ENCODE measurements at places on chromosomes 7 and 10.

DNA sequence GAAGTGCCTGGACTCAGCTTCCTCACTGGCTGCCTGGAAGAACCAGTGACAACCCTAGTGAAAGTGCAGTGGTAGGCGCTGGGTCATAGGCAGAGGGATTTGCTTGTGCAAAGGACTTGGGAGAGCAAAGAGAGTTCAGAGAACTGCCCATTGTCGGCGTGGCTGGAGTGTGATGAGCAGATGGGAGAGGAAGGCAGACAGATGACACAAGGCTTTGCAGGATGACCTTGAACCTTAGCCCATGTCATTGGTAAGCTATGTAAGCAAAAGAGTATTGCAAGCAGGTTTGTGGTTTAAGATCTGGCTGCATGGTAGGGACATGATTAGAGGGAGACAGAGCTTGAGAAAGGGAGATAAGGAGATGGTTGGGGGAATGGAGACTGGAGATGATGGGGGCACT lies 35.3 kb upstream of the NOBOX start:
- no peak for DNase-seq

- no peak for DNase-seq
Observed at GRCh38 chr7:100057006-100057405, 7.4 kb downstream of the ZSCAN21 start.

DNA sequence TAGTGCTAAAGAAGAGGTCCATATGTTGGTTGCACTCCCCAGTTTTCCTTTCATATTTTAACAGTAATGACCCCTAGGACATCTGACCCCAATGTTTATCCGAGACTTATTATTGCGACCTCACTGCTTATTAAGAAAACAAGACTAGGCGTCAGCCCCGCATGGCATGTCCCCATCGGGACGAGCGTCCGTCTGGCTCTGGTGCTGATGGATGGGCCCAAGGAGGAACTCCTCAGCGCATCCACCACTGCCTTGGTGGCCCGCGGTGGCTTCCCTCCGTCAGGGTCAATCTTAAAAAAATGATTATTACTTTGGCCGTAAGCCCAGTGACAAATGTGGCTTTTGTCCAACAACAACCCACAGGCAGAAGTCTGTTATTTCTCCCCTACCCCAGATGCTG lies 40.1 kb upstream of the CXCL12 start:
- DNase-seq, result no peak

GRCh38 chr10:17851611-17852010 lies 42.5 kb downstream of the MRC1 start:
- peak; percentile 4 for DNase-seq

DNA sequence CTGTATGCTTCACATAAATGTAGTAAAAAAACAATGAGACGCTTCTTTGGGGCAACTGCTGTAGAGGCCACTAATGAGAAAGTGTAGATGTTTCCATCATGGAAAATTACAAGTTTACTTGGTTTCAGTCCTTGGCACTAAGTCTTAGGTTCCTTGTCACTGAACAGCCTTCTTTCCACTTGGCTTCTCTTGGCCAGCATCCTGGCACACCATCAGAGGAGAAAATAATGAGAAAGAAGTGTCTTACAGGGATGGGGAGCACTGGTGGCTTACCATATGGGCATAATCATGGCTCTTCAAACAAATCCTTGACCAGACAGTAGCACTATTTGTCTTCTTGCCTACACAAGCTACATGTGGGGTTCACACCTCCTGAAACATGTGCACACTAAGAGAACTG lies 22.5 kb upstream of the SH3PXD2A start:
- no peak for DNase-seq

DNA sequence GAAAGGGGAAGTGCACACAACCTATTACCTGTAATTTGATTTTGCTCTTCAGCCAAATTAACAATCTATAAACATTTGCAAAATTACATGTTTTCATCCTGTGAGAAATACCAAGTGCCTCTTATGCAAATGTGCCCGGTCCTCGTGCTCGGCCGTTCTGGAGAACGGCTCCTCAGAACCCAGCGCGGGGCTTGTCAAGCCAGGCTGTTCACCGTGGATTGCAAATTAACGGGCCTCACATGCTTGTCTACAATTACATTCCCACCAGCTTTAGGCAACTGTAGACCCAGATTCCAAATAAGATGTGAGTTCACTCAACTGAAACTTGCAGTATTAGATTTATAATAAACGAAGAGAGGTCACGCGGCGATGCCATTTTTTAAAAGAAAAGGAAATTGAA lies 8.8 kb downstream of the FOXL3 start:
- DNase-seq, result no peak

DNA sequence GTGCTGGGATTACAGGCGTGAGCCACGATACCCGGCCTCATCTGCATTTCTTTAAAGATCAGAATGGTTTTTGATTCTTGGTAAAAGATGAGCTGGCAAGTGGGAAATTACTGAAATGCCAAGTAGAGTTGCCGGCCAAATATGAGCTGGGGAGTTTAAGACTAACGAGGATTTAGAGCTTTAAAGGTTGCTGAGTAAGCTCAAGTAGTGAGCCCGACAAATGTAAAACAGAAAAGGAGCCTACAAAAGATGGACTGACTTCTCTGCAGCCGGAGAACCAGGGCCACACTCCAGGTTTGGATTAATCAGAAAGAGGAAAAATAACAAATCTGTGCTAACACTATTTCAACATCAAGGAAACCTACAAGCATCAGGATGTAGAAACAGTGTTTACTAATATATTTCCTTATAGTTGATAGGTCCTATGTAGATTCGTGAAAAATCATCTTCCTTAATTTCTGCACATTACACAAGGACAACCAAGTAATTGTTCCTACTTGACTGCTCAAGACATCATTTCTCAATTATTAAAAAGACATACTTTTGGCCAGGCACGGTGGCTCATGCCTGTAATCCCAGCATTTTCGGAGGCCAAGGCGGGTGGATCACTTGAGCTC lies 49.6 kb downstream of the MPP7 start:
- no peak for DNase-seq

DNA sequence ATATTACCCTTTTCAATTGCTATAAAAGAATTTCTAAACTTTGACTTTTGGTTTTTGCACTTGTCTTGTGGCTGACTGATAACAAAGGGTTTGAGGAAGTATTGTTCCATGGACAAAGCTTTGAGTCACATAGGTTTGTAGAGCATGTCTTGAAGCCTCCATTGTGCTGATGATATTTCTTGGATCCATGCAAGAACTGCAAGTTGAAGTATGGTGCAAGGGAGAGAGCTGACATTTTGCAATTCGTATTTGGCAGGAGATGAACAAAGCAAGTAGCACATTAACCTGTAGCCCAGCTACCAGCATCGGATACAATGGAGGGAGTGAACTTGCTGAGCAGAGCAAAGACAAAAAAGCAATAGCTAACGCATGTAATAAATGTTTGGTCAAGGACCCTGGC lies 23.4 kb downstream of the MGAM2 start:
- DNase-seq, result no peak

GRCh38 chr10:129165076-129165720 lies 301.8 kb upstream of the MGMT start:
- DNase-seq, result no peak

- DNase-seq, result peak; percentile 26
Observed at GRCh38 chr7:17769918-17770317, 170.4 kb downstream of the SNX13 start.

GRCh38 chr10:98316170-98316569 lies 48.2 kb upstream of the LOXL4 start:
- no peak for DNase-seq

DNA sequence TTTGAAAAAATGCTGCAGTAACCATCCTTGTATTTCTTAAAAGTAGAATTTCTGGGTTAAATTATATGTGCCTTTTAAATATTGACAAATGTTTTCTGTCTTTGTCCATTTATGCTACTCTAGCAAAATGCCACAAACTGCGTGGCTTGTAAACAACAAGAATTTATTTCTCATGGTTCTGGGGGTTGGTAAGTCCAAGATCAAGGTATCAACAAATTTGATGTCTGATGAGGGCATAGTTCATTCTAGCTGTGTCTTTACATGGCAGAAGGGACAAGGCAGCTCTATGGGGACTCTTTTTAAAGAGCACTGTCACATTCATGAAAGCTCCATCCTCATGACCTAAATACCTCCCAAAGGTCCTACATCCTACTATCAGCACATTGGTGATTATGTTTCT lies 27.7 kb downstream of the ZNF277 start:
- no peak for DNase-seq

DNA sequence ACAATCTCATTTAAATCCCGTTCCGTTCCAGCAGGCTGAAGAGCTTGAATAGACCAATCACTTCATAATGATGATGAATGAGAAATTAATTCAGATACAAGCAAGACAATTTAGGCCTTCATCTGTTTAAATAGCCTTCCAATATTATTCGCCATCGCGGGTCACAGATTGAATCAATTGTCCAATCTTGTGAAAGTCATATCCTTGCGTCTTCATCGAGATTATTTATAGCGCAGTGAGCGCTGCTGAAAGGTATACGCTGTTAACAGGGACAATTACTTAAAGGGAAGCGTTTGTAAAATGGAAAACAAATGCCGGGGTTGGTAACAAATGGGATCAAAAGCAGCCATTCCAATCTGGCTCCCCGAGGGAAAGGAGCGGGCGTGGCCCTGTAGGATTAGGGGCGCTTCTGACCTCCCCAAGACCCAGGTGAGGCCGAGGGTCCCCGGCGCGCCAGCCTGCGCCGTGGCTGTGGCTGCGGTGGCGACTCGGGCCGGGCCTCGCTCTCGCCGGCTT lies 8.6 kb downstream of the EVX1 start:
- no peak for DNase-seq

DNA sequence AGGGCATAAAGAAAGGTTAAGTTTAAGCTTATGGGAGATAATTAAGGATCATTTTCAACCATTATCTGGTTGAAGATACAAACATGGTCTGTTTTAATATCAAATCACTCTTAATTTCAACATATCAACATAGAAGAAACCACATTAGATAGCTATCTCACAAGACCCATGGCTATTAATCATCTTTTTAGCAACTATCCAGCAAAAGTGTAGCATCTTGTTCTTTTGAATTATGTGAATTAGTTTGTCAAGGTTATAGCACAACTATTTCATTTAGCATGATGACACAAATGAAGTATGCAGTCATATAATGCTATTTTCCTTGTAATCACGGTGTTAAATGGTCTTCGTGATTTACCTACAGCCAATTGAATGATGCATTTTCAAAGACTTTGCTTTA lies 58.9 kb upstream of the PPP1R9A start:
- no peak for DNase-seq

DNA sequence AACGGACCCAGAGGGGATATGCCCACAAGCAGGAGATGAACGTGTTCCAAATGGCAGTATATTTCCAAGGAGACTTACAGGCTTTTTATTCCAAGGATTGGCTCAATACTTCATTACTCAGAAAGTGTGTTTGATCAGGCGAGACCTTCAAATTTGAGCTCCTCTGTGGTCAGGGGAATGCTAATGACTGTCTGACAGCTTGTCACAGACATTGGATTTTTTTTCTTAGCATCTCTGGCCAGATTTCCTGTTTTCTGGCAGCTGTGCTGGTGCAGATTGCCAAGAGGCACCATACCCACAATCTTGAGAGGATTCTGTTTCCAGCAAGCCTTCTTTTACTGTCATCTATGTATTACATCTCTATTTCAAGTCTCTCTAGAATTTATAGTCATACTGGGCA lies 93.8 kb downstream of the C1GALT1 start:
- no peak for DNase-seq

GRCh38 chr7:21946222-21946709 lies 567 bp upstream of the CDCA7L start:
- no peak for DNase-seq

- no peak for DNase-seq
Observed at GRCh38 chr7:131436384-131436783, 108.7 kb downstream of the MKLN1 start.

DNA sequence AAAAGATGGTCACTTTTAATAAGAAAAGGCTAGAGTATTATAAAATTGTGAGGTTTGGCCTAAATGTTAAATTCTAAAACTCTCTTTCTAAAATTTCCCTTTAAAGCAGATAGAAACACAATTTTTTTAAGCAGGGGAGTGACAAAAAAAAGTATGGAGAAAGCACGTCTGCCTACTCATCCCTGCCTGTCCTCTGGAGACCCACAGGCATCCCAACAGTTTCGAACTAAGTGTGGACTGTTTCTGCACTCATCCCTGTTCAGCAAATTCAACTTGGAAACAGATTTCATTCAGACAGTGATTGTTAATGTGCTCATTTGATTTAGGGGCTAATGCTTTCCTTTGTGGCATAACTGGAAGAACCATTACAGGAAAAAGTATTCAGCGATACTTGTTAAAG lies 192.6 kb upstream of the CXCL12 start:
- DNase-seq, result no peak

GRCh38 chr7:15802425-15802824 lies 115.9 kb upstream of the MEOX2 start:
- DNase-seq, result no peak

DNA sequence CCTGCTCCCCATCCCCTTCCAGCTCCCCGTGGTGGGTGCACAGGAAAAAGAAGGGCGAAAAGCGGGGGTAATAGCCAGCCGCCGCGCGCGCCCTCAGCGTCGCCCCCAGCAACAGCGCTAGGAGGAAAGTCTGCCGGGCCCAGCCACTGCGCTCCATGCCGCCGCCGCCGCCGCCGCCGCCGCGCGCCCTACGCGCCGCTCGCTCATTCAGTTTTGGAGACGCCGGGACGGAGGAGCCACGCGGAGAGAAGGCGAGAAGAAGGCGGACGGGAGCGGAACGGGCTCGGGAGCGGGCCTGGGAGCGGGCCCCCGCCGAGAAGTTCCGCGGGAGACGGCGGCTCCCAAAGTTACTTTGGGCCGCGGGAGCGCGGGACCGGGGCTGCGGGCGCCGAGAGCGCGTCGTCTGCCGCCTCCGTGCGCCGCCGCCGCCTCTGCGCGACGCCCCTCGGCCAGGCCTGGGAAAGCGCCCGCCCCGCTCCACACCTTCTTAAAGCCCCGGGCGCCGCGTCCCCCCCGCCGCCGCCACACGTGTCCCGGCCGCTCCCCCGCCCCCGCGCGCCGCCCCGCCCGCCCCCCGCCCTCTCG lies at the start of gene RELN:
TSS of gene RELN (minus strand) at position 459 of the 585 bp plus-strand sequence. CDS start at position 157, 302 bp downstream.
- no peak for DNase-seq

DNA sequence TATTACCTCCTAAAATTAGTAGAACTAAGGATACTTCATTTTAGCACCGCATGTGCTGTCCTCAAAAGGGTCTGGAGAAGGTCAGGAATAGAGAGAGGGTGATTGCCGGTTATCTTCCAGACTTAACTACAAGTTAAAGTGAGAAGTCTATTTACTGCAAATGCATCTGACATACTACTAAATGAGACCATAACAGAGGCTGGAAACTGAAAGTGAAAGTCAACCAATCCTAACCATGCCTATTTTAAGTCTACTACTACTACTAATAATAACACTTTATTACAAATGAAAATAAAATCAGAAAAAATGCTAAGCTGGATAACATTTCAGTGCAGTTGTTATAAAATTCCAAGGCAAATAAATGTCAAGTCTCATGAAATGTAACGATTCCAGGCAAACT lies 244.7 kb downstream of the KIF20B start:
- DNase-seq, result no peak

DNA sequence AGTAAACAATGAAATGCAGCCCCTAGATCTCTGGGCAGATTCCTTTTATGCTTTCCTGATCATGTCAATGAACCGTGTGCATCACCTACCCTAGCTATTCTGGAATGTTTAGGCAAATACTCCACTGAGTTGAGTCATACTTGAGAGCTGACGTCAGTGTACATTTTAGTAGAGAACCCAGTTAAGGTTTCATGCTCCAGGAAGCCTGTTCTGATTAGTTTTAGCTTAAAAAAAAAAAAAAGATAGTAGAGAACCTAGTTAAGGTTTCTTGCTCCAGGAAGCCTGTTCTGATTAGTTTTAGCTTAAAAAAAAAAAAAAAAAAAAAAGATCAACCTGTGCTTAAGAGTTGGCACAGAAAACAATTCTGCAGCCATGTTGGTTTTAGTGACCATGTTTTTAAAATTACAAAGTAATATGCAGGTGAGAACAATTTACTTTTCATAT lies 3.7 kb upstream of the MCU start:
- DNase-seq, result no peak
